Neural crest cell (in vitro differentiated cells): ENCODE measurements at places on chromosomes 11 and 22. TPM values are rescaled to one million over a fixed set of nuclear protein-coding genes. Genes with fewer than 3 reads are reported as not detected.
A peak's percentile ranks its signal among the peaks of the same experiment; 100 is the strongest.

DNA sequence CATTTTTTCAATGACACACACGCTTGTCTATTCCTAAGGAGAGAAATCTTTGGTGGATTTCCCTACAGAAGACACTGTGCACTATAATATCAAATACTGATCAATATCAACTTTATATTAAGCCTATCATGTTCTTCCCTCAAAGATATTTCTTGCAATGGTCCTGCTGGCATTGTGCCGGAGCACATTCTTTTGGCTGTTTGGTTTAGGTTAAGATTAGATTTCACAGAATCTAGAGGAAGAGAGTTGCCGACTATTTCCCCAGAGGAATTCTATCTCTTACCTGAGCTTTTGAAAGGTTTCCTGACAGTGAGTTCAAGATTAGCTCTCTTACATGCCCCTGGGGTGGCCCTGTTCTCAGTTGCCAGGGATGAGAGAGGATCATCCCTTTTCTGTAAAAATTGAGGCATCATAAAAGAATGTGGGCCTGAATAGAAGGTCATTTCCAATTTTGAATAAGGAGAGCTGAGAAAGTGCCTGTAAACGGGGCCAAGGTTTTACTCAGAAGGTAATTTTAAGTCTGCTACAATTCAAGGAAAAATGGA is 180.6 kb upstream of the ARHGAP20 start:
- DNase-seq: no peak

DNA sequence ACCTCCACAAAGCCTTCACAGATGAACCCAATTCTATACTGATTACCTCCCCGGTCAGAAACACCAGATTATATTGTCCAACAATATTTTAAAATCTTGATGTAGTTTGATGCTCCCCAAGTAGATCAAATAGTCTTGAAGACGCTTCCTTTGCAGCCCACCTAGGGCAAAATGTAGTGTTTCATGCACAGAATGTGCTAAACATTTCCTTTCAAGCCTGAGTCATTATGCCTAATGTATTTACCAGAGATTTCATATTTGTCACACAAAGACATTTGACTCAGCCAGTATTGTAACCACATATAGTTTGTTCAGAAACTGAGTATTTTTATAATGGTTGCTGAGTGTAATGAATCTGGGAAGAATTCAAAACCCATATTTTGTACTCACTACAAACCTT is 1396.8 kb downstream of the LRRC4C start:
- no peak for DNase-seq

Gene TRIM6
- total RNA-seq: 11.8 and 13.7 TPM in 2 replicates

- DNase-seq: no peak
Observed at GRCh38 chr11:13003736-13004493, 5.2 kb upstream of the RASSF10 start.

DNA sequence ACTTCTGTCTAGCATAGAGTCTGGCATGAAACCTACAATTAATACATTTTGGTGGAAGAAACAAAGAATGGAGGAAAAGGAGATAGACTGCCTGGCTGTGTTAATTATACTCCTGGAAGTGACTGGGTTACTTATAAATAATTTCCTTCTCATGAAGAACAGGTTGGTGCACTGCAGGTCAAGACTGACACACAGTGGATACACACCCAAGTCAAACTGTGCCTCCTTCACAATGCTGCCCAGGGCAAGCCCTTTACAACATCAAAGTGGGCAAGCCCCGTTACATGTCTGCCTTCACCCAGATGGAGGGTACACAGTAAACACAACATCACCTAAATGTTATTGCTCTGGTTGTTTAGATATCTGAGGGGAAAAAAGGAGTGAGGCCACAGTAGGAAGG is 83.7 kb upstream of the KCNA4 start:
- DNase-seq: no peak

Gene PTGDR2
- 0.16 and 0.32 TPM in 2 replicates for total RNA-seq

DNA sequence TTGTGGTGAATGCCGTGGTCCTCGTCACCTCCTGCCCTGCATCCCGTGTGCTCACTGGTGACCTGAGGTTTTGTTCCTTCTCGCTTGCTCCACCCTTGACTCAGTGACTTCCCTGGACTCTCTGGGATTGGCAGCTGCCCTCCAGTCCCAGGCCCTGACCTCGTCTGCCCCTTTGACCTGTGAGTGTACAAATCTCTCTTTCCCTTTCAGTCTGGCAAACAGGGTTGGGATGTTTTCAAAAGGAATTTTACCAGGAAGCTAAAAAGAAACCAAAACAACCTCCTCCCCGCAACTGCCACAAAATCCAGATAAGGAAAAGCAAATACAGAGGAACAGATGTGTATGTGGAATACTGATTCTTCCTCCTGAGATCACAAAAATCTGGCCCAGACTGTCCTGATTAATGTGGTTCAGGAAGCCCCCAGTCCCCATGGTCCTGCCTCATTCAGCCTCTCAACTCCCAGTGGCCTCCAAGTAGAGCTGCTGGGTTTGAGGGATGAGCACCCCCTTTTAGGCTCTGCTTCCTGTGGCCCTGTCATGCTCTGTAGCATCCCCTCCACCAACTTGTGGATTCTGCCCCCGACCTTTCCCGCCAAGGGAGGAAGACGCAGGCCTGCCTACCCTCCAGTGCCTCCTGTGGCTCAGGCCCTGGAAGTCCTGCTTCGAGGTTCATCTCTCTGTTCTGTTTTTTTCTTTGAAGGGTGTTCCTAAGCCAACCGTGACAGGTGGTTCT is 15.2 kb downstream of the ROBO4 start:
- no peak for DNase-seq

- DNase-seq: no peak
Observed at GRCh38 chr22:19143967-19144400, 467 bp downstream of the ESS2 start.

- DNase-seq: no peak
Observed at GRCh38 chr22:33227791-33228190, 169.6 kb upstream of the SYN3 start.

Gene PATE4
- total RNA-seq: not detected in 2 replicates

DNA sequence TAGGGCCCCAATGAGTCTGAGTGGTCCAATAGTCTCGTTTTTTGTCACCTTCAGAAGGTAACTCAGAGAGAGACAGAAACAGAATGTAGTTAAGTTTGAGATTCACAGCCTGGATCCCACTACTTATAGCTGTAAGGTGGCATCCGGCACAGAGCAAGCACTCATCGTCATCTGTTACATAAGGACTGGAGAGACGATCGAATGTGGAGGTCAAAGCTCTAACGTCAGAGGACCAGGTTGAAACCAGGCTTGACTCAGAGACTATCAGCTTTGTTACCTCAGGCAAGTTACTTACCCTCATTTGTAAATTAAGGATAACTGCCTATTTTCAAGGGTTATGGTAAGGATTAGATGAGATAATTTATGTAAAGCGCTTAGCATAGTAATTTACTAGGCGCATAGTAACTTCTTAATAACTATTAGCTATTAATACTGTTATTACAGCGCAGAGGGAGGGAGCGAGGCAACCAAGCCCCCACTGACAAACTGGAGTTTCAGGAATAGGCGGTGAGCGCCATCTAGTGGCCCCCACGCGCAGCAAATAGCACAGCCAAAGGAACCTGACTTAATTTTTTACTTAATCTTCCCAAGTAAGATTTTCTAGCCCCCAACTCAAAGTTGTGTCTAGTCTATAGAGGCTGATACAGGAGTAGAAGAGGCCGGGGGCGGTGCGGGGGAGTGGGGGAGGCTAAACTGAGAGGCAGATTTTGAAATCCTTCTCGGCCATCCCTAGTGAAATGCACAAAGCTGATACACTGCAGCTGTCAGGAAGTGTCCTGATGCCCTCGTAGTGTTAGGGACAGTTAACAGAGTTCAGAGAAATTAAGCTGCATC is 29.0 kb upstream of the API5 start:
- DNase-seq: peak; percentile 64

- DNase-seq: peak; percentile 76
Observed at GRCh38 chr11:120334894-120335462, 1.2 kb upstream of the ARHGEF12 start.

Gene CATSPERZ
- not detected in 2 replicates for total RNA-seq

Gene OR2AG2
- 0.25 and 0.54 TPM in 2 replicates for total RNA-seq

- no peak for DNase-seq
Observed at GRCh38 chr22:37571258-37571991, 8.5 kb downstream of the LGALS2 start.

GRCh38 chr11:118705791-118706545 is 26.5 kb upstream of the TREH start:
- no peak for DNase-seq

- DNase-seq: no peak
Observed at GRCh38 chr11:64870176-64870892, 8.1 kb downstream of the EHD1 start.

Gene KRTAP5-8
- total RNA-seq: 0.25 TPM in 1 of 2 replicates, not detected in the other

GRCh38 chr11:128290106-128290840 is 297.1 kb downstream of the ETS1 start:
- DNase-seq: peak; percentile 55
